ENCODE measurements at places on chromosomes 2 and 18.
A peak's percentile ranks its signal among the peaks of the same experiment; 100 is the strongest.

GRCh38 chr18:4878480-4878879 is 318.6 kb downstream of the AKAIN1 start:
- no peak for DNase-seq

- no peak for DNase-seq
These were observed 977 bp downstream of the SLC8A1 start for GRCh38 chr2:40450796-40451430.

DNA sequence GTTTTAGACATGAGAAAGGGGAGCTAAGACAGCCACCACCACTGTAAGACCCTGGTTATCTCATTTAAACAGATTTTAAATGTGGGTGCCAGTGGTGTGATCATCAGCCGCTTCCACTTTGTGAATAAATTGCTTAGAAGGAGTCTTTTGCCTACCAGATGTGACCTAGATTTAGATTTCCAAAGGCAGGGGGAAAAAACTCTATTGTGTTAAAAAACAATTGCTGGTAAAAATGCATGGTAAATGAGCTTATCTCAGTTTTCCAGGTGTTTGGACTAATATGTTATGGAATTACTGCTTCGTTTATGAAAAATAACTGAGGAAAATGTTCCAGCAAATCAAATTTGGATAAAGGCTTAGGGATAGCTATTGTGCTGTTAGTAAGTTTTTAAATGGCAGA is 466.3 kb upstream of the RAB12 start:
- DNase-seq = no peak

GRCh38 chr2:196719110-196719872 is 79.8 kb downstream of the CCDC150 start:
- peak; percentile 6 for DNase-seq

DNA sequence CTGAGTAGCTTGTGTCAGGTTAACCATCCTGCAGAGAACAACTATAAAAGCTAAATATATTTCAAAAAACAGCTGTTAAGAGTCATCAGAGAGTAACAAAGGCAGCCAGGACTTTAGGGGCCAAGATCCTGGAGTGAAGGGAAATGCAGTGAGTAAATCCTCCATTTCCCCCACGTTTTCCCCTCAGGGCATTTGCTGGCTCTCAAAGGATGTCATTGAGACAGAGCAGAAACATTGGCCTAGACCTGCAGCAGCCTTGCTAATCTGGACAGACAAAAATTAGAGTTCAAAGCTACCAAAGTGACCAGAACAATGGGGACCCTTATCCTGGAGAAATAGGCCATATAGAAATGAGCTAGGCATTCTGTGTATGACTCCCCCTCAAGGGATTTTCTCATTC is 21.1 kb upstream of the KLHL29 start:
- no peak for DNase-seq

GRCh38 chr18:49073437-49073836 is 122.7 kb upstream of the SMAD7 start:
- DNase-seq = no peak

- DNase-seq = no peak
These were observed 6.4 kb upstream of the TGFA start for GRCh38 chr2:70560040-70560439.

DNA sequence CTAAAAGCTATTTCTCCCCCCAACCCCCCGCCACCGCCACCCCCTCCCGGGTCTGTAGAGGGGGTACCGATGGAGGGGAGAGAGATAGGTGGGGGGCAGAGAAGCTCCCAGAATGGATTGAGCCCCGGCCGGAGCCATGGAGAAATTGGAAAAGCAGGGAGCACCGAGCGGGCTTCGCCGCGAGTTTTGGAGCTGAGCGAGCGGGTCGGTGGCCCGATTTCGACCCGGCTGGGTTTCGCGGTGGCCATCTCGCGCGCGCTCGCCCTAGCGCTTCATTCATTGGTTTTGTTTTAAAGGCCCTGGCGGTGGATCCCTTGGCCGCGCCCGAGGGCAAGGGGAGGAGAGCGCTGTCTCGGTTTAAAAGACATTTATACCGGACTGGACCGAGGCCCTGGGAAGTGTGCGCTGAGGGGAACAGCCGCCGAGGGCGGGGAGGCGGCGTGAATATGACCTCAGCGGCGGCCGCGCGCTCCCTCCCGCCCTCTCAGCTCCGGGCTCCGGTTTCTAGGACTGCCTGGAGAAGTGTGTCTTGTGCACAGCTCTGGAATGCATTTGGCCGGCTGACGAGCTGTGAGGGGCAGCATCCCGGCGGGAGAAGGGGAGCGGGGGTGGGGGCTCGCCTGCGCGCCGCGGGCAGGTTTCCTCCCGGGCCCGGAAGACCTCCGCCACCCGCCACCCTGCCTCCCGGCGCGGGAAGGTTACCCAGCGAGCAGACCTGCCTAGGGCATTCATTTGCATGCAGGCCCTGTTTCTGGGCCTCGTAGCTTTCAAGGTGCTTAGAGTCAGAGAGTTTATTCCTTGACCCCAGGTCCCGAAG is 1.7 kb upstream of the SMAD7 start:
- DNase-seq = no peak

- DNase-seq = peak; percentile 48
These were observed 56.6 kb downstream of the RPL37A start for GRCh38 chr2:216555274-216555673.

DNA sequence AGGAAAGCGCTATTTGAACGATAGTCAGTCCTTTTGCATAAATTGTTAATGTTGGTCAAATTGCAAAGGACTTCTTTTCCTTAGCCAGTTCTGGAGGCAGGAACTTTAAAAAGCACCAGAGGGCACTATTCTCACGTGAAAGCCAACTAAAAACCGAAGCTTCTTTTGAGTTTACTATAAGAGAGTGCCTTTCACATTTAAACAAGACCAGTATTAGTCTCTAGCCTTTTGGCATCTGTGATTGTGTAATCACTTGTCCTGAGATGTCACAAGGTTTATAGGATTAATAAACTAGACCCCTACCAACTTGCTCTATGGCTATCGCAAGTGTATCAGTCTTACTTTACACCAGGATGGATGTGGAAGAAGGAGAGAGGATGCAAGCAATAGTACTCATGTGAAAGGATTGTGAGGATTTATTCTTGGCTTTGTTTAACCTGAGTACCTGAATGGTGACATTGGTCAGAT is 14.4 kb upstream of the STAT4 start:
- peak; percentile 27 for DNase-seq

DNA sequence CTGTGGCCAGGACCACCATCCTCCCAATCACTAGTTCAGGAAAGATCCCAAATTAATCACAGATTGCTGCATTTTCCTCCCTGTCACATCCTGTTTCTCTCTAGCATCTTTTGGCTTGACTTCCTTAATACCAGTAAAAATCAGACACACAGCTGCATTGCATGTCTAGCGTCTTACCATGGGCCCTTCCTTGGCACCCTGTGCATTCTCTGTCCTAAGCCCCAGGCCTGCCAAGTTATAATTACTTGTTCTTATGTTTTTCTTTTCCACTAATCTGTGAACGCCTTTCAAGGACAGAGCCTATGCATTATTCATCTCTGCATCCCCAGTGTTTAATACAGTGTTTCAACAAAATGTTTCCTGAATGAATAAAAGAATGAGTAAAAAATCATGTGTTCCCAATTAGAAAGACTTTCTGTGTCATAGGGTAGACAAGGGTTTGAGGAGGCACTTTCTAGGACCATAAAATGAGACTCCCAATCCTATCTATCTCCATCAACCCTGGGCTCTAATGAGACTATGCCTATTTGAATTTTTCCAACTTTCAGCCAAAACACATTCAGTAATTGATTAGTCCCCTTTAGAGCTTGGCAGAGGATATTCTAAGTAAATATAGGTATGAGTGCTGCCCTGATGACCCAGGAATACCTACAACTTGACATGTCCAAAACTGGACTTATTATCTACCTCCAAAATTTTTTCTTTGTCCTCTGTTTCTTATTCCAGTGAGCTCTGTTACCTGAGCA is 10.3 kb upstream of the NT5C1B start:
- DNase-seq = no peak

DNA sequence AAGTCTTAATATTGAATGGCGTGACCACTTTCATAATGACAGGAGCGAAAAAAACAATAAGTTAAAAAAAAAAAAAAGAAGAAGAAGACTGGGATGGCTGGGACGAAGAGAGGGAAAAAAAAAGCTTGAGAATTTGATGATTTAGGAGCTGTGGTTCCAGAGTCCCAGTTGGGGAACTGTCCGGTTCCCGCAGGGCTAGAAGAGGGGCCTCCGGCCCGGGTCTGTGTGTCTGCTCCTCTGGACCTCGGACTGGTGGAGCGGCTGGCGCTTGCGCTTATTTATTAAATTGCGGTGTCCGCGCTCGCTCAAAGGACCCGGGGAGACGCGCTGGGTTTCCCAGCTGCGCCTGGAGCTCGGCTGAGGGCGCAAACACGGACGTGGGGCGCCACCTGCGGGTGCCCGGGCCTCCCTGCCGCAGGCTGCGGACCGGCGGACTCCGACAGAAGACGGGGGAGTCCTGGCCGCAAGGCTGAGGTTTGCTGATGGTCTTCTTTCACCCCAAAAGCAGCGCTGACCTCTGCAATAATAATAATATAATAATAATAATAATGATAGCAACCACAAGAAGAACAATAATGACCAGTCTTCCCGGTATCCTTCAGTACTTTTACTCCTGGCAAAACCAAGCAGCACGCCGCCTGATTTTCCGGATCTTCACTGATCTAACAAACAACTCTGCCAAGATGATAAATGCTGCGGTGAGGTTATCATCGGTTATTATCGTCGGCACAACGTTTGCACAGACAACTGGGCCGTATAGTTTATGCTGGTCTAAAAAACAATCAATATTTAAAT is at the start of gene CBLN2:
Gene CBLN2 (minus strand): TSS at position 251 of the 795 bp plus-strand sequence. CDS start 2,182 bp downstream, outside the sequence.
- peak; percentile 35 for DNase-seq

DNA sequence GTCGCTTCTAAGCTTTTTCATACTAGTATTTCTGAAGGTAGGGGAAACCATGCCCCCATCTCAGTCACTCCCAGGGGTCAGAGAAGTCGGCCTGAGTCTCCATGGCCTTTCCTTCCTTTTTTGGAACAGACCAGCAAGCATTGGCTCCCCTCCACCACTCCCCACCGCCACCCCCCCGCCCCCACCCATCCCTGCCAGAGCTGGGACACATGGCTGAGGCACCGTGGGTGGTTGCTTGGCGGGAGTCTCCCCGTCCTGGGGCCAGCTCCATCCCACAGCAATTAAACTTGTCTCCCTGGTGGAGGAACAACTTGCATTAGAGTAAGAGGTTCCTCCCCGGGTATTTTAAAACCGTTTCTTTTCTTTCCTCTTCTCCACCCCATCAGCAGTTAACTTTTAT is 100.8 kb upstream of the TFPI start:
- no peak for DNase-seq
